ENCODE measurements at places on chromosomes 4 and X. TPM values are rescaled to one million over a fixed set of nuclear protein-coding genes. Genes with fewer than 3 reads are reported as not detected.

- H3K4me1 ChIP-seq, result no peaks in the 10 kb centered on the region
- no peak overlapping the region for H3K4me3 ChIP-seq
- no peak overlapping the region for H3K27ac ChIP-seq
- H3K36me3 ChIP-seq, result no peaks in the 10 kb centered on the region
Observed at GRCh38 chr4:83067058-83067639, 32.2 kb downstream of the COPS4 start.

- no peaks in the 10 kb centered on the region for H3K36me3 ChIP-seq
- no peak for DNase-seq
- no peaks in the 10 kb centered on the region for H3K27me3 ChIP-seq
- no peak overlapping the region for H3K4me3 ChIP-seq
Observed at GRCh38 chr4:131531087-131531486, 1618.0 kb upstream of the PCDH10 start.

The ZNF330 gene
- total RNA-seq, result 43.7 TPM

GRCh38 chr4:165448700-165449099, 69.9 kb downstream of the CPE start:
- no peak for DNase-seq
- peaks cover 2% of the 10 kb centered on the region for H3K4me1 ChIP-seq
- H3K27ac ChIP-seq, result no peak overlapping the region
- H3K27me3 ChIP-seq, result no peaks in the 10 kb centered on the region
- no peaks in the 10 kb centered on the region for H3K36me3 ChIP-seq

The PCSK1N gene
- total RNA-seq, result 0.45 TPM

The SSX4B gene
- not detected for total RNA-seq

The GNRHR gene
- total RNA-seq, result not detected

The OSTC gene
- total RNA-seq, result 63.5 TPM

DNA sequence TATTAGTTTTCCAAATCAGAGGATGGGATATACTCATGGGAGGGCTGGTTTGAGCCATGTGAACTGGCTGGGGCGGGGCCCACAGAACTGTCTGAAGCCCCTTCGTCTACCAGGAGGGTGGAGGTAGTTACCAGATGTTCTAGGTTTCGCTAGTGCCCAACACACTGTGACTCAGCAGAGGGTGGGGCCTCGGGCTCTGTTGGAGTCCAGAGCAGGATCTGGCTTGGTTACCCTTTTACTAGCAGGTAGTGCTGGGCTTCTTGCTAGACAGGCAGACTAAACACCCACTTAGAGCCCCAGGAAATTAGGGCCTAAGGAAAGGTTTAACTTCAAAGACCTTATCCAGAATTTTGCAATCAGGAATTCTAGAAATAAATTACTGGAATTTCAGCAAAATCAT, 56.2 kb upstream of the CHRDL1 start:
- H3K27ac ChIP-seq, result no peak overlapping the region
- H3K36me3 ChIP-seq, result no peaks in the 10 kb centered on the region
- no peaks in the 10 kb centered on the region for H3K4me1 ChIP-seq
- H3K4me3 ChIP-seq, result no peak overlapping the region

The PRDX4 gene
- 66.5 TPM for total RNA-seq

DNA sequence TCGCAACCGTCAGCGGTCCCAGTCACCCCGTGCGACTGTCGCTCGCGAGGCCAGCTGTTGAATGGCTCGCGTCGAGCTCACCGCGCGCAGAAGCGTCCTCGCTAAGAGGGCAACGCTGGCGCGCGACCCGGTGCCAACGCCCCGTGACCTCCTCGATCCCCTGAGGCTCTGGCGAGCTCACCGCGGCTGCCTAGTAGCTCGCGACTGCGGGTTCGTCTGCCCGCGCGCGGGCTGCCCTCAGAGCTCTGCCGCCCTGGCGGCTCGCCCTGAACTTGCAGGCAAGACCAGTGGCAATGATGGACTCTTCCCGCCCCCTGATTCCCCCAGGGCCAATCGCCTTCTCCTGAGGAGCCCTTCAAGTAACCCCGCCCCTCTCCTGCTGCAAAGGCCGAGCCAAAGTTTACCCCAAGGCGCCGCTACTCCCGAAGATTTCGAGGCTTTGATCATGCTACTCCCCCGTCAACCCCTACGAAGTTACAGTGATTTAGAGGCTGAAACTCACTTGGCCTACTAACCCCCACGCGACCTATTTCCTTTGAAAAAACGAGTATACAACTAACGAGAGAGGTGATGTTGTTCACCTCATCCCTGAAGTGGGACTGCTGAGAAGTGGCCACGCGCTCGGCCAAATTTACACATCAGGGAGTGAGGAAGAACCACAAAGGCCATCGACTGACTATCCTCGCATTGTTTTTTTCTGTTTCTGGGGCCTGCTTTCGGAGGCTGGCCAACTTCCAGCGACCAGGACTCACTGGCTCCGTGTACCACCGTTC, 37.5 kb downstream of the PGRMC1 start:
- DNase-seq, result peak; percentile 62
- no peaks in the 10 kb centered on the region for H3K36me3 ChIP-seq
- no peak overlapping the region for H3K27ac ChIP-seq

DNA sequence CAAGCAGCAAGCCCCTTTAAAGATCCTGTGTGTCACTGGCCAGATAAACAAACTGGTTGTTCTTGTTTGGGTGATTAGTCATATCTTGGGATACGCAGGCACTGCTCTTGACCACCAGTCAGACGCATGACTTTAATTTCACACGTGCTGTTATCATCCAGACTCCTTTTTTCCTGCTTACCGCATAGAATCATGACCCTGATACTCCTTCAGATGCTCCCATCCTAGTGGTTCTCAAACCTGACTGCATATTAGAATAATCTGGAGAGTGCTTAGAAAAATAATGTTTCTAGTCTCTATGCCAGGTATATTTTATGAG, 78.8 kb downstream of the CLDN22 start:
- no peaks in the 10 kb centered on the region for H3K36me3 ChIP-seq
- no peak overlapping the region for H3K27ac ChIP-seq
- H3K27me3 ChIP-seq, result no peaks in the 10 kb centered on the region
- no peak for DNase-seq

DNA sequence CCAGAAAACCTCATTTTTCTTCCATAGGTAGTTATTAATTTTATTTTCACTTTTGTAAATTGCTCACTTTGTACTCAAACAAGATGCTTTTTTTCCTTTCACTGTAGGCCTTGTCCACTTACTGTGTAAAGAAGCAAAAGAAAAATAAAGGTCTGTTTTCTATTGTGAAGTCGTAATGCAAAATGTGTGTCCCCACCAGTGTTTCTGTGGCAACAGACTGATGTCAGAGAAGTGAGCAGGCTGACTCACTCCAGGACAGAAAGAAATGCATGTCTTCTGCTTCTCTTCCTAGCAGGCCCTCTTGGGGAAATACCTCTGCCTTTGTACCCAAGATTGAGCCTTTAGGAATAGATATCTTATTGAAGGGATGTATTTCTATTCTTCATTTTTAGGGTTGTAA, 30.3 kb downstream of the INPP4B start:
- no peak for DNase-seq
- no peak overlapping the region for H3K4me3 ChIP-seq
- H3K27ac ChIP-seq, result no peak overlapping the region
- H3K36me3 ChIP-seq, result no peaks in the 10 kb centered on the region
- H3K27me3 ChIP-seq, result no peaks in the 10 kb centered on the region

DNA sequence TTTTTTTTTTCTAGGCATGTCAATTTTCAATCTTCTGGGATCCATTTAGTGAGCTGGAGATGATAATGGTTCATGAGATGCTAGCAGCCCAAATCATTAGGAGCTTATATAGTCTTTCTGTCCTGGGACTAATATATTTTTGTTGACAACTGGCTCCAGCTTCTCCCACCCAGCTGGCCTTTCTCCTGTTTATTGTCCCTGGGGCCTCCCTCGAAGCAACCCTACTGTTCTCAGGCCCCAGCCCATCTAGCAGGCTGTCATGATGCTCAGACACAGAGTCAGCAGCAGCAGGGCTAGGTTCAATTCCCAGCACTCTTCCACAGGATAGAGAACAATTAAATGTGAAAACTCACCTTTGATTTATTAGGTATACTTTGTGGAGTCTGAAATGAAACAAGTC, 127.6 kb upstream of the MID1 start:
- no peaks in the 10 kb centered on the region for H3K27me3 ChIP-seq
- no peak overlapping the region for H3K27ac ChIP-seq
- DNase-seq, result no peak
- H3K36me3 ChIP-seq, result no peaks in the 10 kb centered on the region

The AFF2 gene
- total RNA-seq, result 2.1 TPM

DNA sequence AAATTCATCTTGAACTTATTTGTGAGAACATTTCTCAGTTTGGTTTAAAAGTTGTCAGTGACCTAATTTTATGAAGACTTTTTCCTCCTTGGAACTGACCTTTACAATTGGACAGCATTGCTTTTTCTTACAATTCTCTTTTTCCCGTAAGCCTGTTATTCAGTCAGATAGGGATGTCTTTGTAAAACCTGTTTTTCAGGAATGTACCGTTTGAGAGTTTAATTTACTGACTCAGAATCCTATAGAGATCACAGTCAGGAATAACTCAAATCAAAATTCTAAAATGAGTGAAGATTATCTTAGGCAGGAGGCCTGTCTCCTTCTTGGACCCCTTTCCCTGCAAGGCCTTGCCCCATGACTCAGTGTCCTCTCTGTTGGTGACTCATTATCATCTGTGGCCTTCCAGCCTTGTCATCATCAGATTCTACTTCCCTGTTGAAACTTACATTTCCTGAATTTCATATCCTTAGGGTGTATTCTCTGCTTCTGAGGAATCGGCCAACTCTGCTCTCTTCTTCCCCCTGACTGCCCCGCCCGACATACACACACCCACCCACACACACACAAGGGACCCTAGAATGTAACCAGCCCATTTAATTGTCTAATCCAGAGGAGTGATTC, 99.8 kb downstream of the ARHGAP10 start:
- H3K27ac ChIP-seq, result peak overlapping the region; percentile 92
- no peaks in the 10 kb centered on the region for H3K27me3 ChIP-seq
- H3K4me3 ChIP-seq, result no peak overlapping the region
- no peaks in the 10 kb centered on the region for H3K36me3 ChIP-seq
- peaks cover 11% of the 10 kb centered on the region for H3K4me1 ChIP-seq

- no peak for DNase-seq
- no peaks in the 10 kb centered on the region for H3K4me1 ChIP-seq
- H3K4me3 ChIP-seq, result no peak overlapping the region
- H3K27me3 ChIP-seq, result no peaks in the 10 kb centered on the region
Observed at GRCh38 chr4:80127870-80128419, 54.9 kb upstream of the ANTXR2 start.

DNA sequence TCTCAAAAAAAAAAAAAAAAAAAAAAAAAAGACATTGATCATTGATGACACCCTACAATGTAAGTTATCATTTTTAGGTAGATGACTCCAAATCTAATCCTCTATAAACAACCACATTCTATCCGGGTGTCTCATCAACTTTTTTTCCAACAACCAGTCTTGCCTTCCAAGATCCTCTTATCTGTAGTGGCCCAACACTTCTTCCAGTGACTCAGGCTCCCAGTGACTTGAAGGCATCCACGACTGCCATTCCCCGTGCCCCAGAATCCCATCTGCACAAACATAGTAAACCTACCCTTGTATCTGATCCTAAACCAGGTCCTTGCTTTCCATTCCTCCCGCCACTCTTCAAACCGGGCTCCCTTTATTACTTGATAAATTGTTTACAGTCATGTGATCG, 15.6 kb upstream of the TSPAN5 start:
- DNase-seq, result no peak
- no peak overlapping the region for H3K27ac ChIP-seq
- no peaks in the 10 kb centered on the region for H3K4me1 ChIP-seq

The NALF2 gene
- total RNA-seq, result not detected

The NWD2 gene
- total RNA-seq, result not detected

GRCh38 chrX:133804072-133804471, 181.3 kb downstream of the GPC3 start:
- H3K27me3 ChIP-seq, result no peaks in the 10 kb centered on the region
- H3K27ac ChIP-seq, result no peak overlapping the region
- DNase-seq, result no peak
- no peaks in the 10 kb centered on the region for H3K4me1 ChIP-seq
- H3K36me3 ChIP-seq, result no peaks in the 10 kb centered on the region

The SCML2 gene
- total RNA-seq, result 1.5 TPM

- no peak overlapping the region for H3K27ac ChIP-seq
- H3K4me1 ChIP-seq, result no peaks in the 10 kb centered on the region
- no peaks in the 10 kb centered on the region for H3K36me3 ChIP-seq
- no peaks in the 10 kb centered on the region for H3K27me3 ChIP-seq
- no peak overlapping the region for H3K4me3 ChIP-seq
- DNase-seq, result no peak
Observed at GRCh38 chr4:80008971-80009370, 64.1 kb downstream of the ANTXR2 start.

DNA sequence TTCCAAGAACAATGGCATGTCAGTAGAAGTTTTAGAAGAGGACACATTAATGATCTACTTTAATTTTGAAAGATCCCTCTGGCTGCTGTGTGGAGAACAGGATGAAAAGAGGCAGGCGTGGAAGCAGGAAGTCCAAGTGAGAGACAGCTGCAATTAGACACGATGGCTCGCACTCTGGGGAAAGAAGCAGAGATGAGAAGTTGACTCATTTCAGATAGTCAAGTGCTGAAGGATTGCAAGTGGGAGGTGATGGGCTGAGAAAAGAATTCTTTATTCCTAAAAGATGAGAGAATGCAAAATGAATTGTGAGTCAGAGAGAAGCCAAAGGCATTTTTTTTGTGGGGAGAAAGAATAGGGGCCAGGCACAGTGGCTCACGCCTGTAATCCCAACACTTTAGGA, 16.5 kb downstream of the RXFP1 start:
- DNase-seq, result no peak
- H3K4me1 ChIP-seq, result no peaks in the 10 kb centered on the region
- H3K36me3 ChIP-seq, result no peaks in the 10 kb centered on the region
- no peak overlapping the region for H3K27ac ChIP-seq

DNA sequence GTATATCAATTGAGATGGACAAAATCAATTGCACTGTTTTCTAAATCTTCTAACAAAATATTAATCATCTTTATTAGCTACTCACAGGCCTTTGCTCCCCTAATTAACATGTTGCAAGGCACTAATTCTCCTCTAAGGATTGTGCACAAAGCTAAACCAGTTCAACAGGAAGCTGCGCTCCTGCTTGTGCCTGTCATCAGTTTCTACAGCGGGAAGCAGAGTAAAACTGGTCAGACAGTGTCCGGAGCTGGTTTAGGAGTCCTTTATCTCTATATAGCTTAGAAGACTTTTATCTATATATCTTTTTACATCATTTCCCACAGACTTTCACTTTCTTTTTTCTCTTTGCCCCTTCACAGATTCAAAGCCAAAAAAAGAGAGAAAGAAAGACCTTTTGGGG, 79.1 kb downstream of the ELOVL6 start:
- H3K4me3 ChIP-seq, result no peak overlapping the region
- no peak for DNase-seq
- no peak overlapping the region for H3K27ac ChIP-seq
- no peaks in the 10 kb centered on the region for H3K27me3 ChIP-seq
- H3K36me3 ChIP-seq, result no peaks in the 10 kb centered on the region

DNA sequence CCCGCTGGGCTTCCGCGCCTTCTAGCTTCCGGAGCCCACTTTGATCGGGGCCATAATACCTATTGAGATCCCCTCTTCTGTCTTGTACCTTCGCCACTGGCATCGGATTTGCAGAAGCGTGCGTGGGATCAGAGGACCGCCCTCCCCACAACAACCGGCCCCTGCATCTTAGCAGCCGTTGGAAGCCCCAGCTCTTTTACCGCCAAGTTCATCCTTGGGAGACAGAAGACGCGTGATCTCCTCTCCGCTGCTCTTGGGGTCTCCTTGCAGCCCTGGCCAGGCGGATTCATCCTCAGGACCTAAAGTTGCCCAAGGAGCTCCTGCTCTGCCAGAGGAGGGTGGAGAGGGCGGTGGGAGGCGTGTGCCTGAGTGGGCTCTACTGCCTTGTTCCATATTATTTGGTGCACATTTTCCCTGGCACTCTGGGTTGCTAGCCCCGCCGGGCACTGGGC, 1.6 kb downstream of the SLIT2 start:
- no peaks in the 10 kb centered on the region for H3K27me3 ChIP-seq
- no peak overlapping the region for H3K27ac ChIP-seq
- H3K4me3 ChIP-seq, result peak overlapping the region; percentile 11
- no peaks in the 10 kb centered on the region for H3K36me3 ChIP-seq
- DNase-seq, result peak; percentile 32

The SFRP2 gene
- total RNA-seq, result 91.0 TPM

The SPANXD gene
- not detected for total RNA-seq

Data from aorta (tissue), 5 donors.